Neural crest cell (in vitro differentiated cells): ENCODE measurements at places on chromosomes 2 and 18.

GRCh38 chr2:11050565-11050964 is 104.7 kb upstream of the SLC66A3 start:
- DNase-seq, result no peak

DNA sequence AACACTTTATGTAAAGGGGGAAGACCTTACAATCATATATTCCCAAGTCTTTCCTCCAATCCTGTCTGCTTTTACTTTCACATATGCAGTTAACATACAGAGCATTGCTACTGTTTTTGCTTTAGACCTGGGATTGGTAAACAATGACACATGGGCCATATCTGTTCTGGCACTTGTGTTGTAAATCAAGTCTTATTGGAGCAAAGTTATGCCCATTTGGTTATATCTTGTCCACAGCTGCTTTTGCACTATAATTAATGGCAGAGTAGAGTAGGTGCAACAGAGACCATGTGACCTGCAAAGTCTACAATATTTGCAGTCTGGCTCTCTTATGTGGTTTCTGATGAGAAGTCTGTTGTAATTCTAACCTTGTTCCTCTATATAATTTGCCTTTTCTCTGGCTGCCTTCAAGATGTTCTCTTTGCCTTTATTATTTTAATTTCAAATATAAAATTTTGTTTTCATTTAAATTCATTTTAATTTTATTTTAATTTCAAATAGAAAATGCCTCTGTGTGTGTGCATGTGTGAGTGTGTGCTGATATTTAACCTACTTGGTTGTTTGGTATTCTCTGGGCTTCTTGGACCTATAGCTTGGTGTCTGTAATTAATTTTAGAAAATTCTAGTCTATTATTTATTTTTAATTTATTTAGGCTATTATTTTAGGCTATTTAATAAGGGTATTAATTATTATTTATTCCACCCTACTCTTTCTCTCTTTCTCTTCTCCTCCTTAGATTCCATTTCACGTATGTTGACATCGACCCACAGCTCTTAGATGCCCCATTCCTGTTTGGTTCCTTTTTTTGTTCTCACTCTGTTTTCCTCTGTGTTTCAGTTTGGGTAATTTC is 16.8 kb upstream of the LPIN1 start:
- DNase-seq, result no peak

- no peak for DNase-seq
Observed at GRCh38 chr2:187774551-187775071, 220.4 kb upstream of the TFPI start.

DNA sequence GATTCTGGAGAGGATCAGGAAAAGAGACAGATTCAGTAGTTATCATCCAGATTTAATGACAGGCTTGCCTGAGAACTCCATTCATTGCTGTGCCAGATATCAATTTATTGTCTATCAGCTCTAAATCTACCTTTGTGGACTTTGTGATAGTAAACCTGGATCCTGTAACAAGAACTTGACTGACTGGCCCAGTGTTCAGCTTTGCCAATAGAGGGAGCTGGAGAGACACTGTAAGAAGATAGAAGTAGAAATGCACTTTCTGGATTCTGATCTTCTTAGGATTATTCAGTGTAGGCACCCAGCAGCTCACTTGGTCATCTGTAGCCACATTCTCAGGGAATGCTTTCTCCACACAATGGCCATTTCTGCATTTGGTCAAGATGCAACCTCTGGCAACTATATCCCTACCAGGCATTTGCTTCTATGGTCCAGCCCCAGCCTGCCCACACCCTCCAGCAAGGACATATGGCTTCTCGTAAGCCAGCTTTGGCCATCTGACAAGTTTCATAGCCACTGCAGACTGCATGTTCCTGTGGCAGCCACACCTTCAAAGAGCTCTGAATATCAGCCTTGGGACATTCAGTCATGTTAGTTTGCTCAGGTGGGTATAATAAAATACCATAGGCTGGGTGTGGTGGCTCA is 6.1 kb upstream of the SERPINB8 start:
- DNase-seq, result no peak

DNA sequence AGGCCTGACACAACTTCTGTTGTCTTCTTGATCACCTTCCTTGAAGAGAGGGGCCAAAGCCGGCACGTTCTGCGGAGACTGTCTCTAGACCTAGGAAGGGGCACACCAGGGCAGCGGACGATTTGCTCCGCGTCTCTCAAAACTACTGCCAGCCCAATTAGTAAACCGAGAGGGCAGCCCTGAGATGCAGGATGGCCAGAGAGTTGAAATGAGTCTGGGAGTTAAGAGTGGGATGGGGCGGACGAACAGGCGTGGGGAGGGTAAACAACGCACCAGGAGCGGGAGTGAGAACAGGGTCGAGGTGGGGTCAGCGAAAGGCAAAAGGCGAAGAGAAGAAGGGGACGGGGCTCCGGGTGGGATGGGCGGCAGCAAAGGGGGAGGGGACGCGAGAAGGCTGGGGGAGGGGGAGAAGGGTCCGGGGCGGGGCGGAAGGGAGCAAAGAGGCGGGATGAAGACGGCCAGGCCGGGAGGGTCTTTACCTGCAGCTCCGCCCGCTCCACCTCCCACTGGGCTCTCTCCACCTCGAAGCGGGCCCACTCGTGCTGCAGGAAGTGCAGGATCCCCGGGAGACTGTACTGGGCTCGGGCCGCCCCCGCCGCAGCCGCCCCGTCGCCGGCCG is 476 bp downstream of the STRN start:
- DNase-seq, result peak; percentile 58

- no peak for DNase-seq
Observed at GRCh38 chr2:37625156-37625555, 46.3 kb downstream of the CDC42EP3 start.

- DNase-seq, result peak; percentile 31
Observed at GRCh38 chr18:13558124-13558523, 168.2 kb downstream of the FAM210A start.

DNA sequence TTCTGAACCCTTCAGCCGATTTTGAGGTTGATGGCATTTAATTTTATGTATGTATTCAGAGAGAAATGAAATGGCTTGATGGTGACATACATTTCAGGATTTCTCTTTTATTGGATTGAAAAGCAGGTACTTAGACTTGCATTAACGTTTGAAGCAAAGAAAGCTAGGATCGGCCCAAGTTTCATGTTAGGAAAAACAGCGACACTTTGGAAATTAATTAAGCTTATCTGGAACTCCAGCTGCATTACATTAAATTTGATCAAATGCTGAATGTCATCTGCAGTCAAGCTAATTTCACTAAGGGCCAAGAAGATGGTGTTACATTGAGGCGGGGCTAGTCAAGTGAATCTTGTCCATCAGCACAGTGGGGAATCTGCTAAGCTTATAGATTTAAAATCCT is 441.8 kb downstream of the IRS1 start:
- no peak for DNase-seq

DNA sequence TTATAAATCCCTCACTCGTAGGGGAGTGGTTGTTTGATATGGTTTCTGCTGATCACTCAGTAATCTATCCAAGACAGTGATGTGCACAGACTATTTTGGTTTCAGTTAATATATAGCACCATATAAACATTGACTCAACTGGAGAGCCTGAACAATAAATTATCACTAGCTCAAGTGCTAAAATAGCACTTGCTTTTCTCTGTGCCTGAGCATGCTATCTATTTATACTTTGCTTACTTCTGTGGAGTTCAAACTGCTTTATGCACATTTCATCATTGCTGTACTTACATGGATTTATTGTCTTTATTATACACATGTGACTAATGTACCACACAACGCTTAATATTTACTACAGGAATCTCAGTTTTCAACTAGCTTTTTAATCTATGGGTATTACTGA is 133.6 kb downstream of the BCL2 start:
- DNase-seq, result no peak

DNA sequence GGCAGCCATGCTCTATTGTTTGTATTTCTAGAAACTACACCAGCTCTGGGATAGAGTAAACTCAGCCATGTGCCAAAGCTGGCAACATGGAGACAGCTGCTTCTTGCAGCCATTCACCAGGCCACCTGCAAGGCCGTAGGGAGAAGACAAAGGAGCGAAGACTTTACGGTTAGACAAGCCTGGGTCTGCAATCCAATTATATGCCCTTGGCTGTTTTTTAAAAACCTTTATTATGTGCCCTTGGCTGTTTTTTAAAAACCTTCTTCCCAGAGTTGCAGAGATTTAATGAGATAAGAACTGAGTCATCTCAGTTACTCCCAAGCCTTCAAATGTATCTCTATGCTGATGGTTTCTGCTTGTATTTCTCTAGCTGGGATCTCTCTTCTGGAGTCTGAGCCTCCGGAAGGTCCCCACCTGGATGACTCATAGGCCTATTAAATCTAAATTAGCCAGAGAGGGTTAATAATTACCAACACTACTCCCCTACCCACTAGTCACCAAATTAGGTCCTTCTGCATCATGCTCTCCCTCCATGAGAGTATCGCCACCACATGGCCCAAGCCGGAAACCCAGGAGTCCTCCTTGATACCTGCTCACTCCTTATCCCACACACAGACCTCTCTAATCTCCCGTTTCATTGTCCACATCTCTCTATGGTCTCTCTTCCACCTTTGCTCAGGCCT is 17.5 kb upstream of the DPP4 start:
- no peak for DNase-seq

DNA sequence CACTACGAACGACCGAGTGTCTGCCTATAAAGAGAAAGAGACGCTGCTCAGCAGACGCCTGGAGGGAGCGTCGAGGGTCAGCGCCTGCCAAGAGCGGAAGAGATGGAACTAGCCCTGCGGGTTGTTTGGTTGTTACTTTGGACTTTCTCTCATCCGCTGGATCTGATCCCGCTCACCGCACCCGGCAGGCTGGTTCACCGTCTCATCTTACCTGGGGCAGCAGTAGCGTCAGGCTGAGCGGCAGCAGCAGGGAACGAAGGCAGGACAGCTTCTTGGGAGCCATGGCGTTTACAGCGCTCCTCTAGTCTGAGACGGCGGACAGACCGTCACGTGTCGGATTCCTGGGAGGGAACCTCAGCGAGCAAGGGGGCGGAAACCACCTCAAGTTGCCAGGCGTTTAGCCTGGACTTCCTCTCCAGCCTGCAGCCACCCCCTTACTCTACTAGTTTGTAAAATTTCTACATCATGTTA is 1.9 kb downstream of the GLB1L start:
- DNase-seq, result no peak

GRCh38 chr2:172480301-172481218 is 53.2 kb downstream of the ITGA6 start:
- peak; percentile 55 for DNase-seq

GRCh38 chr2:23684395-23685176 is 242.3 kb downstream of the ATAD2B start:
- DNase-seq, result no peak

- no peak for DNase-seq
Observed at GRCh38 chr2:71457923-71458322, 4.6 kb downstream of the DYSF start.

GRCh38 chr2:202965810-202966460 is 48.7 kb upstream of the NBEAL1 start:
- no peak for DNase-seq

DNA sequence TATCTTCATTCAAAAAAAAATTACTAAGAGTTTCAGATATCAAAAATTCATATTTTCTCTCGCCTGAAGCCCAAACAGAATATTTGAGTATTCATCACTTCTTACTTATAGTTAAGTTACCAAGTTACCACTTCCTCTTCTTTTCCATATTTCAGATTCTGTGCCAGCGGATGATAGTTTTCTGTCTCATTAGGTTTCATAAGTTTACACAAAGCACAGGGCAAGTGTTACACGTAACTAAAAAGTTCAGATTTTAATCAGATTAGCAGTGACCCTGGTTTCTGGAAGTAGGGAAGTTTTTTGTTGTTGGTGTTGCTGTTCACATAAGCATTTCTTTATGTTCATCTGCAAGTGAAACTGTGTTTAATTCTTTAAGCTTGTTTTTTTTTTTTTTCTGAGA is 10.2 kb downstream of the AFTPH start:
- DNase-seq, result no peak

DNA sequence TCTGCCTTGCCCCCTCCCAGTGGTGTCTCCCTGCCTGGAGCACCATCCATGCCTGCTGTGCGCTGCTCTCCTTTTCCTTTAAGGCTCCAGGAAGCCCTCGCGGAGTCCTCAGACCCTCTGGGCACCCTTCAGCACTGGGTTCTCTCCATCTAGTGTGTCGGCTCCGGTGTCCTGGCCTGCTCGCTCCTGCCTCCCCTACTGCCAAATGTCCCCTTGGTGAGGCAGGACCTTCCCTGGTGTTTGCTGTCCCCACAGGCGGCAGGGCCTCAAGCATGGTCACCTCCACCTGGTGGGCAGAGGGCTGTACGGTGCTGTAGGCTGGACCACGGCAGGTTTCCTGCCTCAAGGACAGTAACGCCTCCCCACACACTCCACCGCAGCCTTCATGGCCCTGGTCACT is 90.2 kb downstream of the DGKD start:
- DNase-seq, result no peak

- DNase-seq, result no peak
Observed at GRCh38 chr2:241780939-241781569, 4.4 kb downstream of the GAL3ST2 start.

DNA sequence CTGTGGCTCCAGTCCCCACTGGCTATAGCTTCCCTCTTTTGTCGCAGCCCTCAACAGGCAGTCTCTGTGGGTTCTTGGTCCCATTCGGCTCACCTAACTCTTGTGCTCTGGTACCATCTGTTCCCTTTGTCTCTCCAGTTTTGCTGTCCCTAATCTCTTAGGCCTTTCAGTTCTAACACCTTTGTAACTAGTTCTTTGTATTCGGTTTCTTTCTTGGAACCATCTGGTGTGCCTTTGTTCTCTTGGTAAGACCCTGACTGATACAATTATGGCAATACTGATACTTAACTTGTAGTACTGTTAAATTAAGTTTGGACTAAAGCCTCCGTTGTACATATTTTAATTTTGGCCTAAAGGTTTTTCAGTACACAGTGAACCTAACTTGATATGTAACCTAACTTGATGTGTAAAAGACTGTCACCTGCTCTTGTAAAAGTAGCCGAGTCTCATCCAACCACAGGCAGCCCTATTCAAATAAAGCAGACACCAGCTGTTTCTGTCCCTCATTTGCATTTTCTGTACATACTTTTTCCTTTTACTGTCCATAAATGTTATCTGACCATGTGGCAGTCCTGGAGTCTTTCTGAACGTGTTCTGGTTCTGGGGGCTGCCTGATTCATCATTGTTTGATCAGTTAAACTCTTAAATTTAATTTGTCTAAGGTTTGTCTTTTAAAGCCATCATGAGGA is 4.8 kb upstream of the MRPL44 start:
- no peak for DNase-seq

DNA sequence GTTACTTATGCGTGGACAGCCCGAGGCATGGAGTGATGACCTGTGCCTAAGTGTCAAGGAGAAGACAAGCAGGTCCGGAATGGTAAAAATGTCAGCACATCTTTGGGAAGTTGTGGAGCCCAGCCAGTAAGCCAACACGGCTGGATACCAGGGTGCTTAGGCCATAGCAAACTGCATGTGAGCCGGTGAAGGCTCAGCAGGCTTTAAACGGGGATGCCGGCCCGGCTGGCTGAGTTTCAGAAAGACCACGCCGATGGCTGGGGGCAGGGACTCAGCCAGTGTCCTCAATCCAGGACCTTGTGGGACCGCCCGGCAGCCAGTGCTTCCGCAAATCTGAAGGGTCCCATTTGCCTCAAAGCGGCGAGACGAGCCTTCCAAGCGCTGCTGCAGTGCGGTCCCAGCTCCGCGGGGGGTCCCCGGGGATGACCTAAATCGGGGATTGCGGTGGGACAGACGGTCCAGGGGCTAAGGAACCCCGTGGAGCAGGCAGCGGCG is 946 bp upstream of the AGAP1 start:
- no peak for DNase-seq

GRCh38 chr2:207275779-207276178 is 110.0 kb upstream of the KLF7 start:
- DNase-seq, result no peak

GRCh38 chr2:152127628-152128027 is 28.8 kb upstream of the CACNB4 start:
- no peak for DNase-seq
